COR-L47 (cell line): ENCODE measurements at places on chromosomes 4 and X.

GRCh38 chr4:1291091-1291490 is 1.4 kb downstream of the MAEA start:
- peak; percentile 3 for DNase-seq

DNA sequence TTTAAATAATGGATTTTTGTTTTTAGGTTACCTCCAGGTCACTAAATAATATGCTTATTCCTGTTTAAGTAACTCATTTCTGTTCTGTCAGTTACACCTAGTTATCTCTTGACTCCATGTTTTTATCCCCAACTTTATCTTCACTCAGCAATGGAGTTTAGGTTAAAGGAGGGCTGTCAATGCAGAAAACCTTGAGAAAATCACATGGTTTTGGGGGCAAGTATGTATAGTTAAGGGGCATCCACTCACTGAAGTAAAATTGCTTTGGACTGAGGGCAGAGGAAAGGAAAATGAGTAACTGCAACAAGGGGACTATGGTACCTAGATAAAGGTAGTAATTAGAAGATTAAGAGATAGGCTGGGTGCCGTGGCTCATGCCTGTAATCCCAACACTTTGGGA is 87.1 kb downstream of the UBE2K start:
- DNase-seq = no peak

DNA sequence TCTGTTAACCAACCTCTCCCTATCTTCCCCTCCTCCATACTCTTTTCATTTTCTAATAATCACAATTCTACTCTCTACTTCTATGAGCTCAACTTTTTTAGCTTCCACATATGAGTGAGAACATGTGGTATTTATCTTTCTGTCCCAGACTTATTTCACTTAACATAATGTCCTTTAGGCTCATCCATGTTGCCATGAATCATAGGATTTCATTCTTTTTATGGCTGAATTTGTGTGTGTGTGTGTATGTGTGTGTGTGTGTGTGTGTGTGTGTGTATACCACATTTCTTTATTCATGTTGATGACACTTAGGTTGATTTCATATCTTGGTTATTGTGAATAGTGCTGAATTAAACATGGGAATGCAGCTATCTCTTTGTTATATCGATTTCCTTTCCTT is 37.4 kb downstream of the RUFY3 start:
- no peak for DNase-seq

DNA sequence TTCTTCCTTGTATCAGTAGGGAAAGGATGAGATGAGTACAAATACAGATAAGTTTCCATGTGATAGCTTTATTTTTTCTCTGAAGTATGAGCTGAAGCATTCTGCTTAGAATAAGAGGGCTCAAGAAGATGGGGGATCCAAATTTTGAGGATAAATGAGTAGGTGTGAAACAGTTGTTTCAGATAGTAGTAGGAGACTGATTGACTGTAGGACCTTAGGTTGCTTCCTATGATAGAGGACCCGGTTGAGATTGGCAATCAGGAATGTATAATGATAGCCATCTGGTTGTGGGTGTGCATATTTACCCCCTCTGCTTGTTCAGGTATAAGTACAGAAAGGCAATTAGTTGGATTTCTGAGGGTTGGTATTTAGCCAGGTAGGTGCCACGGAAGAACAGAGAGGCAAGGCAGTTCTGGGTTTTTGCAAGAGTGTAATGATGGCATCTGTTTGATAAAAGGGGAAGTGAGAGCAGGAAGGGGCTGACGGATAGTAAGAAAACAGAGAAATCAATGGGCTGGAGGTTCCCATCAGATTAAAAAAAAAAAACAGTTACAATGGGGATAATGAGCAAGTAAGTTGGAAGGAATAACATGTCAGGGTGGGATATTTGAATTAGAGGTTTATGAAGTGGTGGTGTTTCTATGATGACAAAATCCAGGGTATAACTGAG is 13.7 kb downstream of the OCRL start:
- no peak for DNase-seq

DNA sequence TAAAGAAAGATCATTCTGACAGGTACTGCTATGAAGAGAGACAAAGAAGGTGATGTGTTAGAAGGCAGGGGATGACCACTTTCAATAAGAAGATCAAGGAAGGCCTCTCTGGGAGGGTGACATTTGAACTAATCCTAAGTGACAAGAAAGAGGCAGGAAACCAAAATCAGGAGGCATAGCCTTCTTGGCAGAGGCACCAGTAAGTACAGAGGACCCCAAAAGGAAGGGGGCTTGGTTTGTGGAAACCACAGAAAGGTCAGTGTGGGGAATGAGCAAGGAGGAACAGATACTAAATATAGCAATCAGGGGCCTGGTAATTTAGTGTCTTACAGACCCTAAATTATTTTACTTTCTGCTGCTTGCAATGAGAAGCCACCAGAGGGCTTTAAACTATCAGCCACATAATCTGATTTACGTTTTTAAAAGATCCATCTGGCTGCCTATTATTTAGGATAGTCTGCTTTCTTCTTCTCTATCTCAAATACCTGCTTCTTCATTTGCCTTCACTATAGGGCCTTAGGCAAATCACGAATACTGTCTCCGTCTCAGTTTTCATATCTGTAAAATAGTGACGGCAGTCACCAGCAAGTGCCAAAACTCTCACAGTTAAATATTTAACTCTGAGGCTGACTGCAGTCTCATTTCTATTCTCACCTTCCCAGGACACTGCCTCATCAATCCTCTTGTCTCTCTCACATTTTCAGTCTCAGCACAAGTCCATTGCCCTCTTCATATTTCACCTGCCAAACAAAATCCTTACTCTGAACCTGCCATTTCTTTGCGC is 16.7 kb downstream of the NR3C2 start:
- DNase-seq = no peak

DNA sequence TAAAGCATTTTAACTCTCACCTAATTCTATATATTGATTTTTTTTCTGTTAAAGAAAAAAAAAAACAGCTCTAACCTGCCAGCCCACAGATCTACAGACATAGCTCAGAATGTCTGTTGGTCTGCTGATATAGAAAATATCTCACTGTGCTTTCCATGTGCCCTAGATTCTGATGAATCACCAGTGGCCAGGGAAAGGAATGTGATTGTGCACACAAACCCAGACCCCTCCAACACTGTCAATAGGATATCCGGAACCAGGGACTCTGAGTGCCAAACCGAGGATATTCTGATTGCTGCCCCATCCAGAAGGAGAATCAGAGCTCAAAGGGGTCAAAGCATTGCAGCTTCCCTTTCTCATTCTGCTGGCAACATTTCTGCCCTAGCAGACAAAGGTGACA is 12.1 kb upstream of the SCML1 start:
- no peak for DNase-seq

DNA sequence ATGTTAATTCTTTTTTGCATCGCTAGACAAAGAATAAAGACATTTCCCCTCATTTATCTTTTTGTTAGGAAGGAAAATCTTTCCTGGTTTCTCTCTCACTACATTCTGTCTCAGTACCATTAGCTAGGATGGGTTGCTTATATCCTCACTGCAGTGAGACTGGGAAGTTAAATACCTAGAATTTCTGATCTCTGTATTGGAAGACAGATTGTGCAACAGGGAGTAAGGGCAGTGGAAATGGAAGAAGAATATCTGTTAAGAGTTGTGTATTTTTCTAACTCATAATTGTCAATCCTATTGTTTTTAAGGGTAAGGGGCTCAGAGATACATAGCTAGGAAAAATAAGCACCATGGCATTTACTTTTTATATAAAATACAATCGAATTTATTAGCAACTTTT is 19.6 kb downstream of the PTPN13 start:
- DNase-seq = no peak

- no peak for DNase-seq
Measured at GRCh38 chrX:39922926-39923325, 174.8 kb downstream of the BCOR start.

- DNase-seq = no peak
Measured at GRCh38 chr4:73875401-73875800, 6.2 kb downstream of the CXCL1 start.

DNA sequence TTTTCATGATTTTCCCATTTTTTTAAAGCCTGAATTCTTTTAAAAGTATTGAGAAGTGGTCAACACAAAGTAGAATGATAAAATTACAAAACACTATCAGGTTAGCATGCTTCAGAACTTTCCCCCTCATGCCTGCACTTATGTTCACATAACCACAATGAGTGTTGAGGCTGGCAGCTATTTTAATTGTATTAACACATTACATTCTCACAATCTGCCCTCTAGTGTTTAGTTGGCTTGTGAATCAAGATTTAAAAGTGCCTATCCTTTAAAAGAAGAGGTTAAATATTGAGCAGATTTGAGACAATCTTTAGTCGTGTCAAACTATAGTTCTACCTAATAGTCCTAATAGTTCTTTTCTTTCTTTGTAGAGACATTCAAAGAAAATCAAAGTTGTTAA is 93.6 kb upstream of the NAP1L5 start:
- peak; percentile 3 for DNase-seq
